Kasumi-1 (cell line): ENCODE measurements at places on chromosomes 1 and 21.

DNA sequence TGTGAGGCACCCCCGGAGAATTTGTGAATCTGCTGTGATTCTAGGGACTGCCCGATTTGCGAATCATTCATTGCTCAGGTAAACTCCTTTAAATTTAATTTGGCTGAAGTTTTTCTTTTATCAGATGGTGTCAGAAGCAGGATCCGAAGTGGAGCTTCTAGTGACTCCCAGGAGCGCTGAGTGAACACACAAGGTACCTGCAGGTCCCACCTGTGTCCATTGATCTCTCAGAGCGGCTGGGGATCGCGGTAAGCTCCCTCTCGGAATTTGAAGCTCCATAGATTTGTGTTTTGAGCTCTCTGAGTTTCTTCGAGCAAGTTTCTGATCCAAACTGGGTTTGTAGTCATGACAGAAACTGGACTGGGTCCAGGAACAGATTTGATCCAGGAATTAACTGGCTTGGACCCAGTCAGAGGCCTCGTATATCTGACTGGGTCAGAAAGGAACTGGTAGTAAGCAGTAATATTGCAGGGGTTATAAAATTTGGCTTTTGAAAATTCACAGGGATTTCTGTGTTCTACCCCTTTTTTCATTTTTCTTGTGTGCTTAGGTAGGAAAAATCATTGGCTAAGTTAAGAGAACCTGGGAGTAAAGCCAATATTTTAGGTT, 56.2 kb upstream of the EDEM3 start:
- DNase-seq, result no peak

DNA sequence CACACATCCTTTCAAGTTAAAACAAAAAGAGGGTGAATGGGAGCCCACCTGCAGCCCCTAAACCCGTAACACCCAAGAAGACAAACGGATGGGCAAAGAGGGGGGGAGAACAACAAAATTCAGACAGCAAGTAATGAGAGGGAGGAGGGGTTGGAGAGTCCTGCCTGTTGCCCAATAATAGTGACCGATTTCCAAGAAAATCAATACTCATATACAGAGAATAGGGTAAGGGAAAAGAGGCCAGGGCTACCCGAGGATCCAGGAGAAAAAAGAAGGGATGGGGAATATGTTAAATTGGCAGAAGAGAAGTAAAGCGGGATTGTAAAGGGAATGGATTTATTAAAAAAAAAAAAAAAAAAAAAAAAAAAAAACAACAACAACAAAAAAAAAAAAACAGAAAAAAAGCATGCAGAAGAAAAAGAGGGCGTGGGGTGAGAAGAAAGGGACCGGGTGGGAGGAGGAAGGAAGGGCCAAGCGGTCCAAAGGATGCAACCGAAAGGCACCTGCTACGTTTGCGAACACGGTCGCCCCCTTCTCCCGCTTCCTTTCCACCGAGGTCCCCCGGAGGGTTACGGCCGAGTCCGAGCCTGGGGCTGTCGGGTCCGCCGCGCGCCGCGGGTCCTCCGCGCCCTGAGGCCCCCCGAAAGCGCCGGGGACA, 930 bp downstream of the SLC30A10 start:
- DNase-seq, result no peak

GRCh38 chr1:224434691-224435317, at the start of gene WDR26:
WDR26 (minus strand) TSS chr1:224434797.
- peak; percentile 87 for DNase-seq

DNA sequence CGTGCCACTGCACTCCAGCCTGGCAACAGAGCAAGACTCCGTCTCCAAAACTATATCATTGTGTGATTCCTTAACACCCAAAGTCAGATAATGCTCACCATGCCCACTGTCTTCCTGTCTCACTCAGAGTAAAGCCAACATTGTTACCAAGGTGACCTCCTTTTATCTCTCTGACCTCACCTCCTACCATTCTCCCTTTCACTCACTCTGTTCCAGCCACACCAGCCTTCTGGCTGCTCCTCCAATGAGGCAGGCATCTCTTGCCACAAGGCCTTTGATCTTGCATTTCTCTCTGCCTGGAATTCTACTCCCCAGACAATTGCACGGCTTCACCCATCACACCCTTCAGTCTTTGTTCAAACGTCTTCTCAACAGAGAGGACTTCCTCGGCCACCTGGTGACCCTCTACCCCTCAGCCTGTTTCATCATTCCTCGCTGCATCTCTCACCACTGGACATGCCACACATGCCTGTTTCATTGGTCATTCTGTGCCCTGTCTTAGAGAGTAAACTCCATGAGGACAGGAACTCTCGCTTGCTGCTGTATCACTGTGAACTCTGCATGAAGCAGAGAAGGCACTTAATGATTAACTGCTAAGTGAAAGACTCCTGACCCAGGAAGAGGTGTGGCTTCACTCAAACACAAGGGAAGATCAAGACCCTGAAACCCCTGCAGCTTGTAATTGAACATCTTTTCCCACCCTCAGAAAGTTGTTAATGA, 67.1 kb upstream of the CAPZB start:
- DNase-seq, result no peak

DNA sequence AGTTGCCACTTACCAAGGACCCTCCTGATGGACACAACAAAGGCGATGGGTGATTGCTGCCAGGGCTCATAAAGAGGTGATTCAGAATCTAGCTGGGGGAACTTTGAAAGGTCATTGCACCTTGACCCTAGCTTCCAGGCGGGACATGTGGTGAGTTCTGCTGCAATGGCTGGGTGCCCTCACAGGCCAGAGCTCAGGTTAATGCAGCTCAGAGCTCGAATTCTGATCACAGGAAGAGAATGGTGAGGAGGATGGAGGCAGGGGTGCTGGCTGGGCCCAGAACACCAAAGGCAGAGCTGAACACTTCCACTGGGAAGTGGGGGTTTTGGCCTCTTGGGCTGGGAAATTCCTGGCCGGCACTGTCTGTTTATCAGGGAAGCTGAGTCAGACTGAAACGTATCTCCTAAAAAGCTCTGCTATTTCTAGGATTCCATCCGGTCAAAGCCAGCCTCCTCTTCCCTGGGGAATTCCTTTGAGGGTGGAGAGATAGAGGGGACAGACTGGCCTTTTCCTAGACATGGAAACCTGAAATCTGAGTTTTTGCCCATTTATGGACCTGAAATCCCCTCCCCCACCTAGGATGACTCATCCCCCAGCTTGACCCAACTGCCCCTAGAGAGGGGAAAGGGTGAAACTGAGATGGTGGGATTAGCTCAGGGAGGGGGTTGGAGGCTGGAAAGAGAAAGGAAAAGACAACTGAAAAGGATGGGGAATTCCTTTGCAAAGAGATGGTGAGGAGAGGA, 27.2 kb downstream of the NUAK2 start:
- no peak for DNase-seq

GRCh38 chr1:231161667-231162296, at the start of gene TRIM67:
TRIM67 (plus strand) TSS chr1:231162058; CDS start chr1:231162970, 912 bp downstream.
- DNase-seq, result no peak

DNA sequence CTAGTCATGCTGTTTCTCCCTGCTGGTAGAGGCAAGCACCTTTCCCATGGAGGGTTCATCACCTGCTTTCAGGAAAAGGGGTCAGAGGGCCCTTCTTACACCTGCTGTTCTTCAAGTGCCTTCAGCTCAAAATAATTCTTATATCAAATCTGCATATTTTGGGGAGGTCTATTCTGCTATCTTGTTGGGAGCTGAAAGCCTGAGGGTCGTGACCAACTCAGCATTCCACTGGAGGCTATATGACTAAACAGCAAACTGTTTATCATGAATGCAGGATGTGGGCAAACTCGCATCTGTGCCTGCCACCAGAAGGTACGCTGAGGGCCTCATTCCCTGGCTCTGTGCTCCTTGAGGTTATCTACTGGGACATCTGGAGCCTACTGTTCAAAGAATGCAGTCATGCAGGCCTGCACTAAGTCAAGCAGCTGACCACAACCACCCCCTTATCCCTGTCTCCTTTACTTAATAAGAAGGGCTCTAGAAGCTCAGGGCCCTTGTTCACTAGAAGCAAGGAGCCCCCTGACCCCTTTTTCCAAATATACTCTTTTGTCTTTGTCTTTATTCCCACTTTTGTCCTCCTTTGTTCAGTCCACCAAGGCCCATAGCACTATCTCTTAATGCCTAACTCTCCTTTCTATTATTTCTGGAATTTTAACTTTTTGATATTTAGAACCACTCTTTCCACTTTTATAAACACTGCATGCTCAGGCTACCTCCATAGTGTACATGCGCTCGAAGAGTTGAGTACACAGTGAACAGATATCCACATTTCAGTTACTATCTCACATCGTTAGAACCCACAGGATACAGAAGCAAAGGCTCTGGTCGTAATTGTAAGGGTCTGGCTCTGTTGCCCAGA, 4.5 kb upstream of the TRIM17 start:
- DNase-seq, result no peak

GRCh38 chr1:228748431-228748830, 13.2 kb downstream of the RHOU start:
- no peak for DNase-seq

- no peak for DNase-seq
Measured at GRCh38 chr1:18883079-18883478, 19.3 kb downstream of the ALDH4A1 start.

- no peak for DNase-seq
Measured at GRCh38 chr1:115977499-115978258, 1.4 kb downstream of the SLC22A15 start.

GRCh38 chr1:180793451-180793850, 119.2 kb upstream of the KIAA1614 start:
- DNase-seq, result no peak

DNA sequence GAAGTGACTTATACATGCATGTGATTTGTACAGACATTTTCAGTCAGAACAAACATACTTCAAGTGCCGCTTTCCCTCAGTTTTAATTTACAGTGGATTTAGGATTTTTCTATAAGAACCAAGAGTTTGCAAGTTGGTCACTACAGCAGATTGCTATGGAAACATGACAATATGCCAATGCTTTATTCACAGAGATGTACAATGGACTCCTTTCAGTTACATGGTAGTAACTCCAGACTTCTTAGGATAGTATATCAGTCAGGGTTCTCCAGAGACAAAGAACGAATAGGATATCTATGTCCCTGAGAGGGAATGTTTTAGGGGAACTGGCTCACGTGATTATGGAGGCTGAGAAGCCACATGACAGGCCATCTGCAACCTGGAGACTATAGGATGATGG, 27.4 kb downstream of the IFI44 start:
- DNase-seq, result no peak

GRCh38 chr21:44273046-44273445, 11.3 kb upstream of the DNMT3L start:
- DNase-seq, result no peak

DNA sequence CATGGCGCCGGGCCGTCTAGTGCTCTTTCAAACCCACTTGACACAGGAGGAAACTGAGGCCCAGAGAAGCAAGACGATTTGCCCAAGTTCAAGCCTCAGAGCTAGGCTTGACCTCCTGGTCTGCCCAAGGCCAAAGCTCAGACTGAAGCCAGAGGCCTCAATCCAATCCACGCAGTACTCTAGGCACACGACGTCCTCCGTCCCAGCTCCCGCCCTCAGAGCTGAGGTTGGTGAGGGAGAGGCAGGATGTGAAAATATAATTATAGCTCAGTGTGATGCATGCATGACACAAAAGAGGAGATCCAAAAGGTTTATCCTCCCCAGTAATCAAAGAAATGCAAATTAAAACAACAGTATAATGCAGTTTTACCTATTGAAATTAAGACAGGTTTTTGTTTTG, 15.5 kb upstream of the ADGRB2 start:
- DNase-seq, result no peak

DNA sequence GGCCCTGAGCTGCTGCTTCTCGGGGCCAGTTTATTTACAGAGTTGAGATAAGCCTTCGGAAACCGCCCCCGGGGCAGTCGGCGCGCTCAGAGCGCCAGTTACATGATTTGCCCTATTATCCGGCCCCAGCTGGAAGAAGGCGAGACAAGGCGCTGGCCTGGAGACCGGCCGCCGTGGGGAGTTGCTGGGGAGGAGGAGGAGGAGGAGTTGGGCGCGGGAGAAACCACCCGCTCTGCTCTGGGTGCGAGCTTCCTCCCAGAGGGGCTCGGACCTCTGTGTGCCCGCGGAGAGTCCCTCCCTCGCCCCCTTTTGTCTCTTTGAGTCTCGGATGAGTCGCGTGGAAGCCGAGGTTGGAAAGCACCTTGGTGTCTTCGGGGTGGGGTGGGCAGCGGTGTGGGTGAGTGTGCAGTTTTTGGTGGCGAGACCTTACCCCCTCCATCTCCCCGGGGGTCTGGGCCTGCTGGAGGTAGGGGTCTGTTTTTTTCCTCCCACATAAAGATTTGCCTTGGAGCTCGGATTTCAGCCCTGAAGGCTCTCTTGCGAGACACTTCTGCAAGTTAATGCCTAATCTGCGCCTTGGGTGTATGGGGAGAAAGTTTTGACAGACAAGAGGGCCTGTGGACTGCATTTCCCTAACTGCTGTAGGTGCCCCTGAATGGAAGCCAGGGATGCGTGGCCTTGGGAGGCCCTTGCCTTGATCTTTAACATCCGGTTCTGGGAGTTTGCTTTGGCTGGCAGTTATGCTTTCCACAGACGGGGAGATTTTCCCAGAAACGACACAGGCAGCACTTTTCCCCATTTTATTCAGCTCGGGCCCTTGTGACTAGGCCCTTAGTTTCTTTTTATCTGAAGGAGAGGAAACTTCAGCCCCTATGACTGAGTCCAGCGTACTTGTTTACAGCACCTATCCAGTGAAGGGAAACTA, 80.0 kb downstream of the NDUFS5 start:
- no peak for DNase-seq

DNA sequence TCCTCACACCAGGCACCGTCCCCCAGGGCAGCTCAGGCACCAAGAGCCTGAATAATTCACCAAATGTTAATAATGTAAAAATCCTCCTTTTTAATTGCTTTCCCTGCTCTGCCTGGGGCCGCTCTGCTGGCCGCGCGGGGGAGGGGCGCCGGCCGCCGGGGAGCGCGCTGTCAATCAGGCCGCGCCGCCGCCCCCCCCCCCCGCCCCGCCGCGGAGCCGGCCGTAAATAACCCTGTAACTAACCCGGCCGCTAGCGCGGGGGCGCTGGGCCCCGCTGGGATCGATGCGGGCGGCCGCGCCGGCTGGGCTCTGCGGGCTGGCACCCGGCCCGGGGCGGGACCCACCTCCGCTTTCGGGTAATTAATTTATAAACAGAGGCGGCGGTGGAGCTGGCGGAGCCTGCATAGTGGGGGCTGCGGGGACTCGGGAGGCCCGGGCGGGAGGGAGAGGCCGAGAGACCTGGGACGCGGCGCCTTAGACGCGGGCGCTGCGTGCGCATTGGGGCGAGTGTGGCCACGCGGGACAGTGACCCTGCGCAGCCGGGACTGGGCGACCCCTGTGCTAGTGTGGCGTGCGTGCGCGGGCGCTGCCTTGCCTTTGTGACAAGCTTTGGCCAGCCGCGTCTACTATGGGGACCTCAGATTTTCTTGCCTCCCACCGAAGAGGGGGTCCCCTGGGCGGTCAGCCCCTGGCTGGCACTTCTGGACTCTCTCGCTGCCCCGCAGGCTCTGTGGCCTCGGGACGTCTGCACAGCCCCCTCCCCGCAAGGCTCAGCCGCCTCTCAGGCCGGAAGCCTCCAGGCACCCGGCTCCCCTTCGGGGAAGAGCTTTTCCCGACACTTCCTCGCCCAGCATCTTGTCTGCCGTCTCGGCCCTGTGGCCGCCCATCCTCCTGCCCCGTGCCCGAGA, 16.6 kb downstream of the SAMD11 start:
- no peak for DNase-seq

- DNase-seq, result no peak
Measured at GRCh38 chr21:31133243-31133830, 95.1 kb upstream of the KRTAP19-8 start.

- no peak for DNase-seq
Measured at GRCh38 chr1:199272139-199272544, 633.3 kb downstream of the PTPRC start.
